ENCODE measurements at places on chromosomes 7 and 10.

DNA sequence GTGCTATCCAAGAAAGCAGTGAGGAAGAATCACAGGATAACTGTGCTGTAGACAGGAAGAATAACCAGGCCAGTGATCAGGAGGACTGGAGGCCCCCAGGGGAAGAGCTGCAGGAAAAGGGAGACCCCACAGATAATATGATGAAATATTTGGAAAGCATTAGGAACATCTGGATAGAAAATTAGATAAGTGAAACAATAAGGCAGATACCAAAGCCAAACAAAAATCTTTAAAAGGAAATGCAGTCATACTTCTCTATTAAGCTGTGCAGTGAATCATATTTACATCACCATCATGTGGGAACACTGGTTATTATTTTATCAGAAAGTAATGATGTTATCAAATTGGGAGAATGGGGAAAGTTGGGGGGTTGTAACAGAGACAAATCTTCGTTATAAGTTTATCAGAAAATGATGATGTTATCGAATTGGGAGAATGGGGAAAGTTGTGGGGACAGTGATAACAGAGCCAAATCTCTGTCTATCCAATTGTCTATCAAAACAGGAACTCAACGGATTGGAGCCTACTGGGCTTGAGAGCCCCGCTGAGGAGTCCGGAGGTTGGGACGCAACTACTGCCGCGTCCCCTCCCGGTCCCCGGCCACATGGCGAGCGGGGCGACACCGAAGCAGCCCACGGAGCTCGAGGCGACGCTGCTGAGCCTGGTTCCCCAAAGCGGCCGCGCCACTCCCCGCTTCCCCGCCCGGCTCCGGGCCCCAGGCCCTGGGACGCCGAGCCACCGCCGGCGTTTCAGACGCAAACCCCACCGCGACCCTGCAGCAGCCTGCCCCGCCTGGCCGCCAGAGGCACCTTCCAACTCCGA is 14.0 kb upstream of the RALA start:
- no peak for DNase-seq

DNA sequence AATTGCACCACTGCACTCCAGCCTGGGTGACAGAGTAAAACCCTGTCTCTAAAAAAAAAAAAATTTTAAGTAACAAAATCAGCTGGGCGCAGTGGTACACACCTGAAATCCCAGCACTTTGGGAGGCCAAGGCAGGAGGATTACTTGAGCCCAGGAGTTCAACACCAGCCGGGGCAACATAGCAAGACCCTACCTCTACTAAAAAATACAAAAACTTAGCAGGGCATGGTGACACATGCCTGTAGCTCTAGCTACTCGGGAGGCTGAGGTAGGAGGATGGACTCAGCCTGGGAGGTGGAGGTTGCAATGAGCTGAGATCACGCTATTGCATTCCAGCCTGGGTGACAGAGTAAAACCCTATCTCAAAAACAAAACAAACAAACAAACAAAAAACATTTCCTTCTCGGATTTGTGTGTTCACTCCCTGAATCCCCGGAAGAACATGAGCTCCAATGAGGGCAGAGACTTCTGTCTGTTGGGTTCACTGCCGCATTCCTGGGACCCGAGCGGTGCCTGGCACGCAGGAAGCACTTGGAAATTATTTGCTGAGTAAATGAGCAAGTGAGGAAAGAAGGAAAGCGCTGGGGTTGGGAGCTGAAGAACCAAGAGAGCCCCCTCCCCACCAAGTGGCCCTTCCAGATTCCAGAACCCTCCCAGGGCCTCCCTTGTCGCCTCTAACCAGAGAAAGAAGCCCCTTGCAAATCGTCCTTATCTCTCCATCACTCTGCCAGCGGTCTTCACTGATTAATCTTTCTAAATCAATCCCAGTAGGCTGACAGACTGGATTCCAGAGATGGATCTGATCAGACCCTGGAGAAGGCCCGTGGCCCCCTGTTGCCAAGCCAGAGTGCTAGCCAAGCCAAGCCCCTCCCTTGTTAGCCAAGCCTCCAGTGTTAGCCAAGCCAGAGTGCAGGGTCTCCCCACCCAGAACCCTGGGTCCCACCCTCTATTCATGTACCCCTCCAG is 6.2 kb downstream of the TNRC18 start:
- DNase-seq: no peak

DNA sequence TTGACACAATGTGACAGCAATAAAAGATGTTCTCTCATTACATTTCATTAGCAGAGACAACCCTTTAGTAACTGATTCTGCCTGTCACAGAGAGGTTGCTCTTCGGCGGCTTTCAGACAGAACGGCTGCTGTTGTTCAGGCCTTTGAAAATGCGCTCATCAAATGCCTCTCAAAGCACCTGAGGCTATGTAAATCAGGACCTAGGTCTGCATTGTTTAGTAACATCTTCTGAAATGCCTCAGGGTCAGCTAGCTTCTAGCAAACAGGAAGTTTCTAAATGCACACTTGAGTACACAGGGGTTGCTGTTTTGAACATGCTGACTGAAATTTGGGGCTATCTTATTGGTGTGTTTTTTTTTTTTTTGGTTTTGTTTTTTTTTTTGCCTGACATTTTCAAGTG is 143.3 kb upstream of the DKK1 start:
- DNase-seq: no peak

- no peak for DNase-seq
These were observed 94.6 kb downstream of the FAS start for GRCh38 chr10:89085153-89085552.

- no peak for DNase-seq
These were observed at the start of gene WNT16 for GRCh38 chr7:121328508-121329190. WNT16 (plus strand) TSS chr7:121329000; CDS start chr7:121329293, 293 bp downstream.

DNA sequence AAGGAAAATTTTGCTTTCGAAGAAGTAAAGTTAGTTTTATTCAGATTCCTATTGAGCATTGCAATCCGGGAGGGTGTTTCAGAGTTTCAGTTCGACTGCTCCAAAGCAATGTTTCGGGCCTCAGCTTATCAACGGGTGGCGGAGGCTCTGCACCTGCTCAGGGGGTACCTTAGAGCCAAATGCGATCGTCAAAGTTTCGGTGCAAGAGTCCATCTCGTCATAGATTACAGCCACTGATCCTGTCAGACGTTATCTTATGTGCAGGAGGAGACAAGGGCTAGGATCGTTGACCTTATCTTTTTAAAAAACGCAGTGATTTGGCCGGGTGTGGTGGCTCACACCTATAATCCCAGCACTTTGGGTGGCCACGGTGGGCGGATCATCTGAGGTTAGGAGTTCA is 3.8 kb upstream of the COX19 start:
- no peak for DNase-seq

GRCh38 chr7:142880876-142881505 is 4.6 kb downstream of the TRPV6 start:
- DNase-seq: peak; percentile 30

DNA sequence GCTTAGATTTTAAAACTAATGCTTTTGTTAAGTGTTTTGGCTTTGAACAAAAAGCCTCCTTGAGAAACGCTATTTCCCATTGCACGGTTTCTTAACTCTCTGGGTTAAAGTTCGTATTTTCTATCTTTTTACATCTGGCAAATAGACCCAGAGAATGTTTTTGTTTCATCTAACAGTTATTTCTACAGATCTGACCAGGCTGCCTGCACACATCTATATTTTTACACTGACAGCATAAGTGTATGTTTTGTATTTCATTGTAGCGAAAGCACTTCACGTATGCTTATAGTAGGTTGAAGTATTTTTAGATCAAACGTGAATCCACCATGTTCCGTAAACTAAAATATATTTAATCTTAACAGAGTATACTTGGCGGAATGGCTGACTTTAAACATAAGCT is 477.3 kb downstream of the SDK1 start:
- DNase-seq: no peak

Data from CD4-positive, CD25-positive, alpha-beta regulatory T cell (primary cell).